ENCODE measurements at places on chromosomes 6 and 20.

- no peak for DNase-seq
These were observed 252.0 kb downstream of the KIF16B start for GRCh38 chr20:16321291-16321690.

GRCh38 chr20:57525328-57526086, 567 bp upstream of the CTCFL start:
- DNase-seq: no peak

GRCh38 chr6:109978174-109979032, at the start of gene GPR6:
GPR6 (plus strand) TSS chr6:109978311; CDS start chr6:109979113, 802 bp downstream.
- DNase-seq: peak; percentile 19

- no peak for DNase-seq
These were observed 28.2 kb downstream of the PDRG1 start for GRCh38 chr20:31923388-31924331.

GRCh38 chr20:51337126-51337805, 205.3 kb downstream of the NFATC2 start:
- no peak for DNase-seq

- no peak for DNase-seq
These were observed 93.6 kb downstream of the RREB1 start for GRCh38 chr6:7201444-7201731.

- no peak for DNase-seq
These were observed 7.6 kb downstream of the MAPK14 start for GRCh38 chr6:36035225-36035624.

DNA sequence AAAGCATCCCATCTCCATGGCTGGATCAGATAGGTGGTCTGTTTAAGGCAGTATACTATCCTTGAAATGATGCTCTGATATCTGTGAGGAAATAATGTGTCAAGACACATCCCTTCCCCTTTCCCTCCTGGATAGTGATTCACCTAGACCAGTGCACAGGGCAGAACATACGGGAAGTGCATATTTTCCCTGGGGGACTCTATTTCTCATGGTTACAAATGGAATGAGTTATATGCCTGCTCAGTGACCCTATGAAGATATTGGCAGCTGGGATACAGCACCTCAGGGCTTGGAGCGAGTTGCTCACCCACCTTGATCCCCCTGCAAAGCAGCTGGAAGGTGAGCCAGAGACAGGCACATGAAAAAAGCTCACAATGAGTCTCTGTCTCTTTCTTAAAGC, 67.5 kb upstream of the PRL start:
- DNase-seq: no peak

DNA sequence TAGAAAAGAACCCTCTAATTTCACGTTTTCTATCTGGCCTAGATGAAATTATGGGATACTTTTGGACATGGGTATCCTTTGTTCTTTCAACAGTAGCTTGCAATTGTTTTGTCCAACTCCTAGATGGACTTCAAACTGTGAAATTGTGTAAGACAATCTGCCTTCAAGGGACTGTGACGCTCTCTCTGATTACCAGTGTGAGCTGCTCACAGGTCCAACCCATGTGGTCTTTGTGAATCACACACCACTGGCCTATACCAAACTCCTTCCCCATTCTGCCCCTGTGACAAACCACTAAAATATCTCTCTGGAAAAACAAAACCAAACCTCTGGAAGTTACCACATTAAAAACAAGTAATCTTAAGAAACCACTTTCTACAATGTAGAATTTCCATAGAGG, 59.5 kb downstream of the NINL start:
- DNase-seq: no peak

DNA sequence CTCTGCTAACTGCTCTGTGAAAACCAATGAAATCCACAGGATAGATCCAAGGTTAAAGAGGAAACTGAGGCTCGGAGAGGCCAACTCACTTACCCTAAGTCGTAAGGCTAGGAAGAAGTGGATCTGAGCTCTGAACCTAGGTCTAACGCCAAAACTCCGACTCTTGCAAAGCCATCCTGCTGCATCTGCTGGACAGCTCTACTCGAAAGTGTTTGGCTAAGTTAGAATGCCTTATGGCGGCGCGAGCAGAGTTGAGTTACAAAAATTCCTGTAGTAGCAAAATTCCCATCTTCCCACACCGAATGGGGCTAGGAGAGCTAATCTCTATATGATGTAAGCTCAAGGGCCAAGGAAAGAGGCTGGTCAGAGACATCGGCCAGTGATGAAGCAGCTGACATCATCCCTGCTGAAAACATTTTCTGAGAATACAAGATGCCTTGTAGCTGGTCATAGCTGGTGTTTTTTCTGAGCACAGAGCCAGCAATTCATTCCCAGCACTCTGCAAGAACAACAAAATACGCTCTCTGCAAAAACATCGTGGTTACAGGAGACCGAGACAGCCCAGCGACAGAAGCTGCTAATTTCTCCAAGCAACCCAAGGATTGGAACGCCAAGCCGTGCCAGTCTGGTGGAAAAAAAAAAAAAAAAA, 1.8 kb downstream of the SPATA2 start:
- DNase-seq: no peak

DNA sequence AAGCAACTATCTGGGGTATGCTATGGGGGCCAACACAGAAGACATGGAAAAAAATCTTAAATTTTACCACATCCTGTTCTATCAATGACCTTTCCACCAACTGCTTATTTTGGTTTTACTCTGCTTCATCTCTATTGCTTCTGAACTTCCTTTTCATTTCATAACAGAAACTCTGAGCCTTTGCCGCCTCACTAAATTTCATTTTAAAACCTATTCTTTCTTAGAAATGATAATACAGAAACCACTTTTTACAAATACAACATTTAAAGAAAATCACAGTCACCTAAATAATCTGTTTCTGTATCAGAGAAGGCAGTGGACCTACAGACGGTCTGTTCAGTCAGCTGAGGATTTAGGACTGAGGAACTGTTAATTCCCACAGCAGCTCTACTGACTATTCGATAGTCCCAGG, 117.5 kb downstream of the KCNQ5 start:
- no peak for DNase-seq

GRCh38 chr6:127933852-127934840, 33.3 kb upstream of the THEMIS start:
- DNase-seq: peak; percentile 4

- DNase-seq: no peak
These were observed 360 bp downstream of the ANKRD60 start for GRCh38 chr20:58228103-58228483.

DNA sequence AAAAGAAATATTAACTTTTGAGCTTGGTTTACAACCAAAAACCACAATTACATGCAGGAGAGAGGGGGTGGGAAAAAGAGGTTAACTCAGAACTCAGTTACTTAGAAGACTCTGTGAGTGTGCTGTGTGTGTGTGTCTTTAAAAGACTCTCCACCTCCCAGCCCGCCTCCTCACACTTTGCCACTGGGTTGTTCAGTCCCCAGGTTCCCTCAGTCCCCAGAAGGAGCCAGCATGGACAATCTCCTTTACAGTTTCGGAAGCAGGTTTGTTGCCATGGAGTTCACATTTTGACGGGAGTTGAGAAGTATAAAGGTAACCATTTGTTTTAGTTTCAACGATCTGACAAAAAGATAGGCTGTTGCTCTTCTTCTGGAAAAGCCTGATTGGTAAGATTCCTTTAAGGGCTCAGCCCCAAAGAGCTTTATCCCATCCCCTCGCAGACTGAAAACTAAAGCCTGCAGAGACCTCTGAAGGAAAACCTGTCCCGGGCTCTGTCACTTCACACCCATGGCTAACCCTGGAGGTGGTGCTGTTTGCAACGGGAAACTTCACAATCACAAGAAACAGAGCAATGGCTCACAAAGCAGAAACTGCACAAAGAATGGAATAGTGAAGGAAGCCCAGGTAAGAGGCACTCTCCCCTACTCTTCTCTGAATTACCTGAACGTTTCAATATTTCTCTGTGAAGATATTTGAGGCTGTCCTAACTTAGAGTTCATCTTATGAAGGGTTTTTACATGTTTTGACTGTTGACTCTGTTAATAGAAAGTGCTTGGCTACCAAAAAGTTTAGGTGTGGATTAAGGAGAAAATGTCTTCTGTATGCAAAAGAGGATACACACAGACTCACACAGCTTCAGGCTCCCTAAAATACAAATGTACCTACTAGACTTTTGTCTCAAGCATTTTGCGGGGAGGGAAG, at the start of gene SPTLC3:
Gene SPTLC3, plus strand, starts transcription at position 212 of the 921 bp plus-strand sequence. Its CDS starts 296 bp downstream, at position 508.
- DNase-seq: no peak

DNA sequence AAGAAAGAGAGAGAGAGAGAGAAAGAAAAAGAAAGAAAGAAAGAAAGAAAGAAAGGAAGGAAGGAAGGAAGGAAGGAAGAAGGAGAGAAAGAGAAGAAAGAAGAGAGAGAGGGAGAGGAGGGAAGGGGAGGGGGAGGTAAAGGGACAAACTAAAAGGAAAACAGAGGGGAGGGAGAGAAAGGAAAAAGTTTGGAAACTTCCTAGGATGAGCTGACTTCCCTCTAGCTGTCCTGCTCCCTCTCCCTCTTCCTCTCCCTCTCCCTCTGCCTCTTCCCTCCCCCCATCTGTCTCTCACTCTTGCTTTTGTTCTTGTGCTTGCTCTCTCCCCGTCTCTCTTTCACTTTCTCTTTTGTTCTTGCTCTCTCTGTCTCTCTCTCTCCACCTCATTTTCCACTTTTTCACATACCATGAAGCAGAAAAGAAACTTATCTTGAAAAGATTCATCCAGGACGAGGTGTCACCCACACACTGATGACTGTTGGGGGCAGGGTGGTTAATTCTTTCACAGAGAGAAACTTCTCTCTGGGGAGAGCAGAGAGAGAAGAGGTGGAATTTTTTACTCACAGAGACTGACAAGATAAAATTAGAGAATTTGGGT, 56.4 kb upstream of the DUSP22 start:
- DNase-seq: peak; percentile 65

- DNase-seq: no peak
These were observed 119.3 kb downstream of the QRSL1 start for GRCh38 chr6:106748547-106749207.

DNA sequence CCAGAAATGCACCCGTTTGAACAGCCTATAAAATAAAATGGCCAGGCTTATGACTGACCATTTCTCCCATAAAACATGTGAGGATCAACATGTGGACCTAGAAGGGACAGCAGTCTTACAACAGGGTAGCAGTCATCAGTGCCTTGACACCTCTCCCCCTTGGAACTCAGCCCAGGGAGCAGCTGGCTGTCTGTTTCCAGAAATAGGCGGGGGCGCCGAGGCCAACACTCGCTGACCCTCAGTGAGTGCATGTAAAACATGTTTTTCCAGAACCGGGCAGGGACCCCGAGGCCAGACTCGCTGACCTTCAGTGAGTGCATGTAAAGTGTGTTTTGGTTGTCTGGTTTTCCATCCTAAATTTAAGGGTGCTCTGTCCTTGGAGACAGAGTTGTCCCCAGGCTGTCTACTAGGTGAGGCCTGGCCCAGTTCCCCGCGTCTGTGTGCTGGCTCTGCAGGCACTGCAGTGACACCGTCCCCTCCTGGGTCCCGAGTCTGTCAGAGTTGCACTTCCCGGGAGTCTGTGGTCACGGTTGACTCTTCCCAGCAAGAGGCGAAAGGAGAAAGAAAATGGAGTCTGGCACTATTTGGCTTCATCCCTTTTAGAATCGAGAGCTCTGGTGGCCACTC, 19.8 kb upstream of the ADRM1 start:
- DNase-seq: no peak

DNA sequence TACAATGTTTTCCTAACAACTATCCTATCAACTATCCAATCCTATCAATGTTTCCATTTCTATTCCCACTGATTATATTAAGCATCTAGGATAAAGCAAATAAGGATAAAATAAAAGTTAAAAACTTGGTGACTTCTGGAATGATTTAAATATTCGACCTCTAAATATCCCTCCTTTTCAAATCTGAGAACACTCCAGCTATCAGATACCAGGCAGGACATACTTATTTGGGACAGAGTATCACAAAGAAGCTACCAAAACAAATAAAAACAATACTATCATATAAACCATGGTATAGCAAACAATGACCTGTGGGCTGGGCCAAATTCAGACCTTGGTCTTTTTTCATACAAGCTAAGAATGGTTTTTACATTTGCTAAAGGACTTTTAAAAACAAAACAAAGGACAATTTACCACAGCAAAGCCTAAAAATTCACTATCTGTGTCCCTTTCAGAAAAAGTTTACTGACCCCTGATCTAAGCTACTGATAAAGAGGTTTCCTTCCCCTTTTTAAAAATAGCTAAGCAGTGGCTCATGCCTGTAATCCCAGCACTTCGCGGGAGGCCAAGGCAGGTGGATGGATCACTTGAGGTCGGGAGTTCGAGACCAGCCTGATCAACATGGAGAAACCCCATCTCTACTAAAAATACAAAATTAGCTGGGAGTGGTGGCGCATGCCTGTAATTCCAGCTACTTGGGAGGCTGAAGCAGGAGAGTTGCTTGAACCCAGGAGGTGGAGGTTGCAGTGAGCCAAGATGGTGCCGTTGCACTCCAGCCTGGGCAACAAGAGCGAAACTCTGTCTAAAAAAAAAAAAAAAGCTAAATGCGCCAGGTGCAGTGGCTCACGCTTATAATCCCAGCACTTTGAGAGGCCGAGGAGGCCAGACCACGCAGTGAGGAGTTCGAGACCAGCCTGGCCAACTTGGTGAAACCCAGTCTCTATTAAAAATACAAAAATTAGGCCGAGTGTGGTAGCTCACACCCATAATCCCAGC, 6.0 kb downstream of the NUP153 start:
- DNase-seq: no peak

GRCh38 chr20:40274912-40275533, 414.0 kb downstream of the MAFB start:
- no peak for DNase-seq

- DNase-seq: peak; percentile 45
These were observed 398.8 kb downstream of the ESR1 start for GRCh38 chr6:152206072-152206818.

DNA sequence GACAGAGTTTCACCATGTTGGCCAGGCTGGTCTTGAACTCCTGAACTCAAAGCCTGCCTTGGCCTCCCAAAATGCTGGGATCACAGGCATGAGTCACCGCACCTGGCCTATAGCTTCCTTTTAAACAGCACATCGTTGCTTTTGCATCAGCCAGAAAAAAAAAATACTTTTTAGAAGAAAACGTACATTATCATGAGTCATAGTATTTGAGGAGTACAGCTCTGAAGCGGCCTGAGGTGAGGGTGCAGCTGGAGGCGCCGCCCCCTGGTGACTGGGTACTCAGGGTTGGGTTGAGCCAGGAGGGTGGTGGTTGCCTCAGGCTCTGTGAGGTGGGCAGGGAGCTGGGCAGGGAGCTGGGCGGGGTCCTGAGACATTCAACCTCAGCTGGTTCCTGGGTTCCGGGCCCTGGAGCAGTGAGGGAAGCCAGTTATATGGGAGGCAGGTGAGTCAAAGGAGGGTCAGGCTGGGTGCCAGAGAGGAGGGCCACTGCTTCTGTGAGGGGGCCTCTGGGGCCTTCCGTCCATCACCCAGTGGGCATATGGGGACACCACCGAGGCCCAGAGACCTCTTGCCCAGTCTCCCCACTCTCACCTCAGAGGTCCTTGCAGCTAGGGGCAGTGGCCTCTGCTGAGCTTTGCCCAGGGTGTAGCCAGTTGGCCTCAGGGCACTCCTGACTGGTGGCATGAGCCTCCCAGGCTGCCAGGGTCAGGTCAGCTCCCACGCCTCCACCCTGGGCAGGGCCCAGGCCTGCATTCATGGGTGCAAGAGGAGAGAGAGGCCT, 11.7 kb upstream of the ID1 start:
- DNase-seq: peak; percentile 25

- DNase-seq: no peak
These were observed 48.8 kb downstream of the ERMARD start for GRCh38 chr6:169800116-169800667.

GRCh38 chr6:52423448-52423847, 3.3 kb downstream of the EFHC1 start:
- DNase-seq: no peak

GRCh38 chr6:14258695-14259593, 141.4 kb downstream of the CD83 start:
- no peak for DNase-seq

Measured in stimulated activated CD4-positive, alpha-beta T cell treated with anti-CD3 and anti-CD28 coated beads, Interleukin-15, amount 100 ng/mL, for 48 hours (primary cell).